ENCODE measurements at places on chromosomes 2 and 18.

DNA sequence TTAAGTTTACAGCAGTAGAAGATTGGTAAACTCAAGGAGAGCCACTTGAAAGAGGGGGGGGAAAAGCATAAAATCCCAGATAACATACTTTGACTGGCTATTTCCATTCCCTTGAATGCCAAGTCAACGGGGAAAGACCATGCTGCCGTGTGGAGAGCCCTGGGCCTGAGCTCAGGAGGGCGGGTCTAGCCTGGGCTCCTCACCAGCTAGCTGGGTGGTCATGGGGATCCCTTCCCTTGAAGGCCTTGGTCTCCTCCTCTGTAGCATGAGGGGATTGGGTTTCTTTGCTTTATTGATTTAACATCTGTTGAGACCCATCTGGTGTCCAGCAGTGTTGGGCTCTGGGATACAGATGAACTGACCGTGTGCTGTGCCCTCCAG is 35.0 kb downstream of the TEX51 start:
- DNase-seq, result no peak

DNA sequence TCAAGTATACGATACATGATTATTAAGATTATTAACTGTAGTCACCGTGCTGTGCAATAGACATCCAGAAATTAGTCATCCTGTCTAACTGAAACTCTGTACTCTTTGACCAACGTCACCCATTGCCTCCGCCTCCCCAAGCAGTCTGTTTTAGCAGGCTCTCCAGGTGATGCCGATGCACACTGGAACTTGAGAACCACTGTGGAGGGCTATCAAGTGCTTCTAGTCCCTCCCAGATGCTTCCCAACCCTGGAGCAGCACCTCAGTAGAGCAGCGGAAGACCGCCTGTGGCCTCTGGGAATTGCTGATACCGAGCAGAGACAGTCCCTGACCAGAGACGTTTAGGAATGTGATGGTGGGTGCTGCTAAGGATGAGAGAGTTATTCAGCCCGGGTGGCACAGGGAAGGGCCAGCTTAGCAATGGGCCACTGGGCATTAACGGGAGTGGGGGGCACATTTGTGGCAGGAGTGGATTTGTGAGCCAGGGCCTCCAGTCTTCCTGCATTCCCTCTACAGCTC is 50.7 kb downstream of the LIPG start:
- DNase-seq, result no peak

DNA sequence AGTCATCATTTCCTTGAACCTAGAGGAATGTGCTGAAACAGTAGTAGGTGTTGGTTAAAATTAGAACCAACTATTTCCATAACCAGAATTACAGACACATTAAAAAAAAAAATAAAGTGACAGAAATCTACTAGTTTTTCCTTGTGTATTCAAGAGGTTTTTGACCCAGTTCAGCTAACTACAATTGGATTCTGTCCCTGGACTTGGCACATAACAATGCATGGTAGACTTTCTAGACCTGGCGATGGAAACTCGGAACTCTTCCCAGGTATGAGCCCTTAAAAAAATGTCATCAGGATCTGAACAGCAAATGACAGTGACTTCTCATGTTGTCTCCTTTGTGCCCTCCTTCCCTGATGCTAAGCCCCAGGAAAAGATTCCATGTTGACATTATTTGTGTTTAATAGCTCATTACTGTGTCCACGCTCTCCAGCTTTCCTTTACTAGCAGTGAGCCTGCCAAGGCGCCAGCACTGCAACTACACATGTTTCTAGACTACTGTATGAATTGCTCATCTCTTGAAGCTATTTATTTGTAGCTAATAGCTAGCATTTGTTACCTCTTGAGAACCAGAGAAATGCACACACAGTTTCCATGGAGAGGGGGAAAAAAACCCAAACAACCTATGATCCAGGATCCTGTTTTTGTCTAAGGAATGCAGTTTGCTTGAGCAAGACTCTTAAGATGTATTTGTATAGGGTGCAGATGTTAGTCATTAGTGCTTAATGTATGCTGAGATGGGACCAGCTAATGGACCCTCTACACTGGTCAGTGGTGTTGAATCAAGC is 148.5 kb downstream of the FMNL2 start:
- no peak for DNase-seq

- DNase-seq, result no peak
These were observed 70.2 kb downstream of the SOCS6 start for GRCh38 chr18:70359071-70359470.

GRCh38 chr18:58618822-58619595 is 9.9 kb downstream of the ALPK2 start:
- DNase-seq, result no peak

- no peak for DNase-seq
These were observed 30.6 kb downstream of the HS1BP3 start for GRCh38 chr2:20620271-20620681.

DNA sequence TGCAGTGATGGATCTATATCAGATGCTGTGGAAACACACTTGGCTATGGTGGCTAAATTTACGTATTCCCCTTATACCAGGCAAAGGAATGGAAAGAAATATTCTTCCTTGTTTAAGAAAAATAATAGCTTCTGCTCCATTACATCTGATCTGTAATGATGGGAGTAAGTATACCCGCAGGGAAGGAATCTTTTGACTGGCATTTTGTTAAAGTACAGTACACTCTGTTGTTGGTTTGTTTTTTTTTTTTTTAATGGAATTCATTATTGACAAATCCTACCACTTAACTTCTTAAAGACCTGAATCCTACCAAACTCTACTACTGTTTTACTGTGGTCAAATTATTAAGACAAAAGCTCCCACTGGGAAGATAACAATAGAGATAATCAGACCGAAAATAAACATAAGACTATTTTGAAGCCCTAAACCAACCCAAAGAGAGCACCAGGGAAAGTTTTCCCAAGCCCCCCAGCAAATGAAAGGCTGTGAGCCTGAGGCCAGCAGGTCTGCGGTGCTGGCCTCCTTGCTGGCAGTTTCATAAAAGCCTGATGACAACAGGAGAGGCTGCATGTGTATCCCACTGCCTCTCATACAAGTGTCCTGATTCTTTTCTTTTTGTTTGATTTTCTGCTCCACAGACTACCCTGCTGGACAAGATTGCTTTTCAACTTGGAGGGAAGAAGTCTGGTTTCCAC is 101.0 kb downstream of the SLC25A12 start:
- DNase-seq, result no peak

DNA sequence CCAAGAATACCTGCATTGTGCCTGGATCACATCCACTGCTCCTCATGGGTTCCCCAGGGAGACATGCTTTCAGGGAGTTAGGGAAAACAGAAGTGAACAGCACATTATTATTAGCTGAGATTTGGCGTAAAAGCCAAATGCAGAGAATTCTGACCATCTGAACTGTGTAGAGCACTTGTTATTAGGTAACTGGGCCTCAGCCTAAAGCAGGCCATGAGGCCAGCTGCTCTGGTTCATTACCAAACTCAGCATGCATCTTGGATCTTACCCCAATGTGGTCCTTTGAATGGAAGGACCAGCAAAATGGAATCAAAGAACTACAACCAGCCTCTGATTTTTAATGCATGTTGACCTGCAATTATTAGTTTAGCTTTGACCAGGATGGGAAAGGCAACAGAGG is 322.3 kb downstream of the KCNS3 start:
- no peak for DNase-seq

GRCh38 chr2:66582104-66582986 is 147.4 kb downstream of the MEIS1 start:
- no peak for DNase-seq

- no peak for DNase-seq
These were observed 10.5 kb downstream of the PCARE start for GRCh38 chr2:29063646-29064345.

DNA sequence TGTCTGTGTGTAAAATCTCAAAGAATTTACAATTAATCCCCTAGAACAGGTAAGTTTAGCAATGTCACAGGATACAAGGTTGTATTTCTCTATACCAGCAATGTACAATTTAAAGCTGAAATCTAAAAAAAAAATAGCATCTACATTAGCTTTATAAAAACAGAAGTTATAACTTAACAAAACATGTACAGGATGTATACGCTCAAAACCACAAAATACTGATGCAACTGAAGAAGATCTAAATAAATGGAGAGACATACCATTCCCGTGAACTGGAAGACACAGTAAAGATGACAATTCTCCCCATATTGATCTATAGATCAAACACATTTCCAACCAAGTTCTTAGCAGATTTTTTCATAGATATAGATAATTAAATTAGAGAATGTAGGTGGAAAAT is 17.5 kb upstream of the RANBP2 start:
- DNase-seq, result no peak

- DNase-seq, result no peak
These were observed 232.7 kb upstream of the MAP2 start for GRCh38 chr2:209191139-209191538.

GRCh38 chr2:2859732-2860131 is 517.9 kb downstream of the EIPR1 start:
- DNase-seq, result no peak

DNA sequence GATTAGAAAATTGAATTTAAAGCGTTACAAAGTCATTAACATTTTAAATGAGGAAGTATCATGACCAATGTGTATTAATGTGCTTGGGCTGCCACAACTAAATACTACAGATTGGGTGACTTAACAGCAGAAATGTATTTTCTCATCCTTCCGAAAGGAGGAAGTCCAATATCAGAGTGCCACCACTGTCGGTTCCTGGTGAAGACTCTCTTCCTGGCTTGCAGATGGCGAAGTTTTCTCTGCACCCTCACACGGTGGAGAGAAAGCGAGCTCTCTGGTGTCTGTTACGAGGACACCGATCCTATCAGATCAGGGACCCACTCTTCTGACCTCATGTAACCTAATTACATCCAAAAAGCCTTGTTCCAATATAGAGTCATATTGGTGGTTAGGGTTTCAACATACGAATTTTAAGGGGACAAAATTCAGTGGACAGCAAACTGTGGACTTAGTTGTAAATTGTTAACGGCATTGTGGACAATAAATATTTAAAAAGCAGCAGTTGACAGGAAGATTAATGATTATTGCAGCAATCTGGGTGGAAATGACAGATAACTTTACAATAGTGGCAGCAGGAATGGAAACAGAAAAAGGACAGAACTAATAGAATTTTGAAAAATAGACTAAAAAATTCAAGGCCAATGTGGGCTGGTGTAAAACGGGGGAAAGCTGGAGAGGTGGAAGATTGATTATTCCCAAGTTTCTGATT is 35.1 kb upstream of the CYRIA start:
- no peak for DNase-seq

GRCh38 chr2:23547725-23548124 is 162.7 kb downstream of the KLHL29 start:
- no peak for DNase-seq

DNA sequence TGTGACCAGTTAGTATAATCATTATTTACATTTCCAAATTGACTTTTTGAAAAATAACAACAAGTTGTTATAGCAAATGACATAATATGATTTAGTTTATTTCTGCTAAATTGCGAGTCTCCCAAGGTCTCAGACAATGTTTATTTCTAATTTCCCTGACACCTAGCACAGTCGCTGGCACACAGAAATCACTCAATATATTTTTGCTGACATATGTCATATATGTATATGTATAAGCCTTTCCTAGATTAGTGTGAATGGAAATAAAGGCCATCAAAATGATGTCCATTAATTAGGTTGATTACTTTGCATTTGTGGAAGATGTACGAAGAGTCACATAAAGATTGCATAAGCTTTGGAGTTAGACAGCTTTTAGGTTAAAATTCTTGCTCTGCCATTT is 136.7 kb upstream of the CDH2 start:
- DNase-seq, result no peak

DNA sequence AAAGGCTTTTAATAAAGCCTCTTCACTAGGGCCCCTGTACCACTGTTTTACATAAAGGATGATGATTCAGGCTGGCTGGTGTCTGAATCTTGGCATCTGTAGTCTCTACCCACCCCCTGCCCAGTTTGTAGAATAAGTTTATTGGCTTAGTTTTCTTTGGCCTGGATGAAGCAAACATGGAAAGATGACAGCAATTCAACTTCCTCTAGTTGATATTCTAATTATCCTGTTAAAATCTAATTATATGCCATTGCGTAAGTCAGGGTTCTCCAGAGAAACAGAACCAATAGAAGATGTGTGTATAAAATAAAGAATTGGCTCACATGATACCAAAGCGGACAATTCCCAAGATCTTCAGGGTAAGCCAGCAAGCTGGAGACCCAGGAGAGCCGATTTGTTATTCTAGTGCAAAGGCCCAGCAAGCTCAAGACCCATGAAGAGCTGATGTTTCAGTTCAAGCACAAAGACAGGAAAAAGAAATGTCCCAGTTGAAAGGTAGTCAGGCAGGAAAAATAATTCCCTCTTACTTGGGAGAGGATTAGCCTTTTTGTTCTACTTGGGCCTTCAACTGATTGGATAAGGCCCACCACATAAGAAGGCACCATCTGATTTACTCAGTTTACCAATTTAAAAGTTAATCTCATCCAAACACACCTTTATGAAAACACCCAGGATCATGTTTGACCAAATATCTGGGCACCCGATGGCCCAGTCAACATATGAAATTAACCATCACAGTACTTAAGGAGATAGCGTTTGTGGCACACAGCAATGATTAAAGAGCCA is 82.6 kb upstream of the LYPD1 start:
- DNase-seq, result no peak

- DNase-seq, result no peak
These were observed 3.5 kb downstream of the OBSL1 start for GRCh38 chr2:219567791-219568361.

GRCh38 chr2:234761910-234762309 is 189.9 kb upstream of the SH3BP4 start:
- no peak for DNase-seq

DNA sequence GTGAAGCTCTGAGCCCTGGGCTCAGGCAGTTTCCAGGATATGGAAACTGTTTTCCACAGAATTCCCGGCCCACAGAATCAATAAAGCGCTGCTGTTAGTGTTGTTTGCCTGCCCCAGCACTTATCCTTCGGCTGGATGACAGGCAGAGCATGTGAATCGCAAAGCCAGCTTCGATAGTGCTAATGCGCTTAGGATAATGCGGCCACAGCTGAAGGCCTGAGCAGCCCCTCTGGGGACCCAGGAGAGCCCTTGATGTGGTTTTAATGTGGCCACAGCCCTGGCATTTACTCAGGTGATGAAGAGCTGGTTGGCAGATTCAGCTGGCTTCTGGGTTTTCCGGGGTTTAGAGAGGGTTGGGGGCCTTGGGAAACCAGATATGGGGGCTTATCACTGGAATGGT is 23.7 kb downstream of the PCARE start:
- no peak for DNase-seq

- DNase-seq, result no peak
These were observed 74.1 kb upstream of the FOSL2 start for GRCh38 chr2:28318462-28319117.

GRCh38 chr2:47771211-47771610 is 11.7 kb upstream of the MSH6 start:
- DNase-seq, result no peak

GRCh38 chr2:197398913-197399312 is 35.9 kb downstream of the SF3B1 start:
- no peak for DNase-seq

GRCh38 chr18:65523461-65523860 is 227.4 kb upstream of the CDH7 start:
- DNase-seq, result no peak
